ENCODE measurements at places on chromosomes 2 and 18.

- H3K27me3 ChIP-seq: no peaks in the 10 kb centered on the region
- DNase-seq: no peak
- H3K4me1 ChIP-seq: no peaks in the 10 kb centered on the region
- no peak overlapping the region for H3K27ac ChIP-seq
- H3K36me3 ChIP-seq: no peaks in the 10 kb centered on the region
These were observed 40.1 kb upstream of the CAPN13 start for GRCh38 chr2:30847329-30847728.

- no peak overlapping the region for H3K27ac ChIP-seq
- no peaks in the 10 kb centered on the region for H3K27me3 ChIP-seq
- H3K4me3 ChIP-seq: no peak overlapping the region
- no peaks in the 10 kb centered on the region for H3K4me1 ChIP-seq
- no peak for DNase-seq
- H3K36me3 ChIP-seq: no peaks in the 10 kb centered on the region
These were observed 61.3 kb downstream of the NABP1 start for GRCh38 chr2:191739194-191739593.

GRCh38 chr18:79484661-79485621 lies 89.2 kb downstream of the NFATC1 start:
- H3K36me3 ChIP-seq: no peaks in the 10 kb centered on the region
- peaks cover 9% of the 10 kb centered on the region for H3K4me1 ChIP-seq
- no peak overlapping the region for H3K4me3 ChIP-seq
- DNase-seq: no peak

DNA sequence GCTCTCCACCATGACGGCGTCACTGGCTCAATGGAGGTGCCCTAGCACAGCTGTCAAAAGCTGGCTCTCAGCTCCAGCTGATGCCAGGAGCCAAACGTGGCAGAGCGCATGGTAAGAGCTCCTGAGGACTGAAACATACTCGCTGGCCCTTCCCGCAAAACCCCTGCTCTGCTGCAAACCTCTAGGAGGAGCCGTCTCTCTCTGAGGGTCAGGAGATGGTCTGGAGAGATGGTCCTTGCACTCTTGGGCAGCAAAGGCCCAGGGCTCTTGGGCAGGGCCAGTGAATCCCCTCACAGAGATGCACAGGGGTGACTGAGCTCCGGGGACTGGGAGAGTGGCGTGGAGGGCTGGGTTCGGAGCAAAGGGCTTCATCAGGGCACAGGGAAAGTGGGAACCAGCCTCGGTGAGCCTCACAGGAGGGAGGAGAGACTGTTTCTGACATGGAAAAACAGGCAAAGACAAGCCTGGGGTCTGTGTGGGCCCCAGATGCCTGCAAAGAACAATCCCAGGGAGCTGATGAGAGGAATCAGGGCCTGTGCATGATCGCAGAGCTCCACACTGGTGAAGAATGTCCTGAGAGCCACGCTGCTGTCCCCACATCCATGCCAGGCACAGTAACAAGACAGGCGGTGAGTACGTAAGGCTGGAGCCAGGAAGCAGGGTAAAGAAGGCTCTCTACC lies 17.2 kb downstream of the SNORC start:
- H3K4me3 ChIP-seq: no peak overlapping the region
- no peak for DNase-seq
- no peaks in the 10 kb centered on the region for H3K36me3 ChIP-seq
- H3K27me3 ChIP-seq: no peaks in the 10 kb centered on the region

GRCh38 chr2:95344656-95345055 lies 47.5 kb downstream of the KCNIP3 start:
- no peaks in the 10 kb centered on the region for H3K27me3 ChIP-seq
- no peaks in the 10 kb centered on the region for H3K36me3 ChIP-seq
- no peak overlapping the region for H3K4me3 ChIP-seq
- no peak overlapping the region for H3K27ac ChIP-seq
- DNase-seq: no peak
- peaks cover 8% of the 10 kb centered on the region for H3K4me1 ChIP-seq

DNA sequence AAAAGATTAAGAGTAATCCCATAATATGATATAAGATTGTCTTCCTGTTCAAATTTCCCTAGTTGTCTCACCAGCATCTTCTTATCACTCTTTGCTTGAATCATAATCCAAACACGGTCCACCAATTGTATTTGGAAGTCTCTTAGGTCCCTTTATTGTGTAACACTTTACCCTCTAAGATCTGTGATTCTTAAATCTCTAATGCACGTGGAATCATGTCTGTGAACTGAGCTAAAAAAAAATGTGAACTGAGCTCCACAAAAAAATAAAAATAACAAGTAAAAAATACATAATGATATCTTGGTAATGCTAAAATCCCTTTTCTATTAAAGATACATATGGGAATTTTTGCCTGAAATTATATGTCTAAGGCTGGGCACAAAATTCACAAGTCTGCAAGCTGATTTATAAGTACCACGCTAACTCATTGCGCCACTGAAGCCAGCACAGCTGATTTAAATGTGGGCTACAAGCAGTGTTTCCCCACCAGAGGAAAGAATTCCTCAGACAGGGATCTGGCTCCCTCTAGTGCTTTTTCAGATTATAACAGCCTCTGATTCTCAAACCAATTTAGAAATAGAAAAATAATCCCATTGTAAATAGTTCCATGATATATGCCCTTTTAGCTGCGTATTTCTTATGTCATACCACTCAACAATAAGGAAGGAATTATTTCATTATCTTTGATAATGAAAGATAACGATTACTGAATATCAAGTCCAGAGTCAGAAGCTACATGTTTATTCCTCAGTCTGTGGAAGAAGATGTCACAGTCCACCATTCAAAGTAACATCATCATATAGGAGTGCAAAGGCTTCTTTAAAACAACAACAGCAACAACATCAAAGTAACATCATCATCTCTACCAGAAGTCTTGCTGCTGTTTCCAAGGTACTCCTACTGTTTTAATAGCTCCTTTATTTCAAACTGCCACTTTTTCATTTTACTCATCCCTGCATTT lies 22.9 kb downstream of the RBM43 start:
- no peak overlapping the region for H3K4me3 ChIP-seq
- H3K36me3 ChIP-seq: no peaks in the 10 kb centered on the region
- no peaks in the 10 kb centered on the region for H3K27me3 ChIP-seq
- H3K4me1 ChIP-seq: no peaks in the 10 kb centered on the region

- H3K27ac ChIP-seq: no peak overlapping the region
- no peak overlapping the region for H3K4me3 ChIP-seq
- H3K27me3 ChIP-seq: no peaks in the 10 kb centered on the region
- H3K4me1 ChIP-seq: no peaks in the 10 kb centered on the region
These were observed 1.0 kb upstream of the ANKRD62 start for GRCh38 chr18:12092398-12093229.

- no peaks in the 10 kb centered on the region for H3K27me3 ChIP-seq
- no peak for DNase-seq
- no peak overlapping the region for H3K4me3 ChIP-seq
- no peaks in the 10 kb centered on the region for H3K36me3 ChIP-seq
These were observed 9.8 kb upstream of the MREG start for GRCh38 chr2:216023055-216023648.

Measured in ovary (tissue), 10 donors.